ENCODE measurements at places on chromosomes 2 and 18. TPM values are rescaled to one million over a fixed set of nuclear protein-coding genes. Genes with fewer than 3 reads are reported as not detected.

ZNF385B gene
- total RNA-seq = not detected

ALK gene
- total RNA-seq = 0.07 TPM

SOX11 gene
- 0.03 TPM for total RNA-seq

SPHKAP gene
- 0.13 TPM for total RNA-seq

BCL2L11 gene
- total RNA-seq = 2.4 TPM

UGT1A3 gene
- not detected for total RNA-seq

ITPRIPL1 gene
- total RNA-seq = 1.3 TPM

NDC80 gene
- 2.4 TPM for total RNA-seq

C2orf42 gene
- total RNA-seq = 22.4 TPM

DGUOK gene
- total RNA-seq = 50.7 TPM

EMILIN1 gene
- 283 TPM for total RNA-seq

BCL11A gene
- total RNA-seq = 0.20 TPM

COL4A3 gene
- 3.5 TPM for total RNA-seq

C2orf81 gene
- 3.5 TPM for total RNA-seq

CIB4 gene
- not detected for total RNA-seq

KYNU gene
- 0.20 TPM for total RNA-seq

ITGA4 gene
- total RNA-seq = 53.7 TPM

ANKRD30B gene
- total RNA-seq = 0.73 TPM

Data from smooth muscle cell of the pulmonary artery (primary cell).